ENCODE measurements at places on chromosomes 11 and 22.

GRCh38 chr11:15113381-15113780, 1.3 kb upstream of the INSC start:
- no peak for DNase-seq

- no peak for DNase-seq
Observed at GRCh38 chr11:134522782-134523570, 110.9 kb upstream of the B3GAT1 start.

GRCh38 chr11:24870048-24870447, 373.2 kb downstream of the LUZP2 start:
- no peak for DNase-seq

DNA sequence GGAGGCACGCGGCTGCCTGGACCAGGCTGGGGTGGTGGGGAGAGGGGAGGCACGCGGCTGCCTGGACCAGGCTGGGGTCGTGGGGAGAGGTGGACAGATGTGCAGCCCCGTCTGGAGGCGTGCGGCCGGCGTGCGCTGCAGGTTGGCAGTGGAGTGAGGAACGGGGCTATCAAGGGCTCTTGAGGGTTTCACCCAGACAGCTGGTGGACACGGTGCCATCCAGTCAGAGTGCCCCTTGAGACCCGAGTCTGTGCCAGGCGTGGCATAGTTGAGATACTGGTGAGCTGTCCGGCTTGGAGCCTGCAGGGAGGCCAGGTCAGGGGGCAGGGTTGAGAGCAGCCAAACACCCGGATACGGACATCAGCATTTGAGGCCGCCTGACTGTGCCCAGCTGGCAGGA, 1.5 kb upstream of the GRAMD4 start:
- no peak for DNase-seq

DNA sequence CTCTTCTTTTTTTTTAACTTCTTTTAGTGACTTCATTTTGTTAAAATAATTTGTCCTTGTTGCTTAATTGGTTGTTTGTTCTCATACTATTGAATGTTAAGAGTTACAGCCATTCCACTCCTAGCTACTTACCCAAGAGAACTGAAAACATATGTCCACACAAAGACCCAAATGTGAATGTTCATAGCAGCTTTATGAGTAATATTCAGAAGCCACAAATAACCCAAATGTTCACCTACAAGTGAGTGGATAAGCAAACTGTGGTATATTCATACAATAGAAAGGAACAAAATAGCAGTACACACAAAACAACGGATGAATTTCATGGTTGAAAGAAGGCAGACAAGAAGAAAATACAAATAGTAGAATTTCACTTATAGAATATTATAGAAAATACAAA, 1.4 kb upstream of the OR4D11 start:
- DNase-seq = no peak

DNA sequence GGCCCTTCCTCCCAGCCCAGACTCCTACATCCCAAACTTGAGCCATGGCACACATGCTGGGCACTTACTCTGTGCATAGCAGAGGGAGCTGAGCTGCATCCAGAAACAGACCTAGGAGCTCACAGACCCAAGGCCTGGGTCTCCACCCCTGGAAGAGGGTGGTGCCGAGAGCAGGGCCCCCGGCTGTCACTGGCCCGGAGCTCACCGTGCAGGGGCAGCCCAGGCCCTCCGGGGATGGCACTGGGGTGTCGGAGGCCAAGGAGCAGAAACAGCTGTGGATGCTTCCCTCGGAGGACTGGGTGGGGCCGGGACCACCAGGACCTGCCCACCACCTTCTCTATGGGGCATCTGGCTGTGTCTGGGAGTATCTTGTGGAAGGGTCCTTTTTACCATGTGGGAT, 4.3 kb upstream of the APOBEC3A start:
- DNase-seq = no peak

DNA sequence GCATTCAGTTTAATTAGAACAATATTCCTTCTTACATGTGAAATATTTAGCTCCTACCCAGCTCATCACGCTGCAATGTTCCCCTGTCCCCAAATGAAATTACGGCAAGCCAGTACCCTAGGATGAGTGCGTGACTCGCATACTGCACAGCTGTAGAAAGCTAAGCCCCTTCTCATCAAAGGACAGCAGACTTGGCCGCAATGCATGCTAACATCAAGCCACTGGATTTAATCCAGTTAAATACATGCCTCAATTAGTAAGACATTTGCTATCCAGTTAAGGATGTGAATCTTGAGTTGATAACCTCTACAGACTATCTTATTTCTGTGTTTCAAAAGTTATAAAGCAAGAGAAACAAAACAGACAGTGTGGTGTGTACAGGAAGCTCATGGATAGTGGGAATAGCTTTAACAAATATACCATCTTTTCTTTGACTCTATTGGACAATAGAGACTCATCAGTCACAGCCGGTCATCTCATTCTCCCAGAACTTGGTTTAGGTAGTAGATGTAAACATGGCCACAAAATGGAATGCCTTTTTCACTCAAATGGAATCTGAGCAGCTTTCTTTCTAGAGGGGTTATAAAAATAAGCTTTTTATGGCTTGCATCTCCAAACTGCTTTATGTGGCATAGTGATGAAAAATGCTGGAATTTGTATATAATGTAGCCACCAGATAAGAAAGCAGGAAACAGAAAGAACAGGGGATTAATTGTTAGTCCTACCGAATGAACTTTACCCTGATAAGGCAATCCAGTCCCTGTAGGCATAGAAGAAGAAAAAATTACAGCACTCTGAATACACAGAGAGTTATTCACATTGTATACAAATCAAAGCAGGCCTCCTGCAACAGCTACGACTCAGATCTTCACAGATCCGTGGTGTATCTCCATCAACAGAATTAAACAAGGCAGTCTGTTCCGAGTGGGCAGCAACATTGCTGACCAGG, 224.1 kb downstream of the CADM1 start:
- DNase-seq = no peak

DNA sequence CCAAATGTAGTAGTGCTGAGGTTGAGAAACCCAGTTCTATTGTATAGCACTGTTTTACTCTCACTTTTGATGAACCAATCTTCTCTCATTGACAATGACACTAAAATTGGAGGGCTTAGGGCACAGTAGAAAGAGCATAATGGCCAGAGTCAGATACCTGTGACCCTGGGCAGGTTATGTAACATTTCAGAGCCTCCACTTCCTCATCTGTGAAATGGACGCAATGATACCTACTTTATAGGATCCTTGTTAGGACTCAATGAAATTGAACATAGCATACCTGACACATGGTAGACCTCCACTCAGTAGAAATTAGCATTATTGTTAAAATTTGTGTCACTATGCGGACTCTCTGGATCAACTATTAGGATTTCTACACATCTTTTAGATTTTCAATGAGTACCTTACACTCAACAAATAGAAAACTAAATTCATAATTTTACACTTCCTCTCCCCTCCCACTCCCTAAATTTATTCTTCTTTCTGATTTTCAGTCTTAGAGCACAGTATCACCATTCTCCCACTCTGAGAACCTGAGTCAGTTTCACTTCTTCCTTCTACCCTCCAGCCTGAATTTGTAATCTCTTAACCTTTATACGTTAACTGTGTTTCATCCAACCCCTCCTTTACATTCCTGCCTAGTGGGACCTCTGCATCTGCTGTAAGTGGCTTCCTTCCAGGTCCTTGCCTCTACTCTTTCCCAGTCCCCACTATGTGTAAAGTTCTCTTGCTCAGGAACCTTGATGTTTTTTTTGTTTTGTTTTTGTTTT, 78.3 kb downstream of the MICAL2 start:
- no peak for DNase-seq

GRCh38 chr22:43237280-43237679, 50.3 kb upstream of the TTLL12 start:
- no peak for DNase-seq

DNA sequence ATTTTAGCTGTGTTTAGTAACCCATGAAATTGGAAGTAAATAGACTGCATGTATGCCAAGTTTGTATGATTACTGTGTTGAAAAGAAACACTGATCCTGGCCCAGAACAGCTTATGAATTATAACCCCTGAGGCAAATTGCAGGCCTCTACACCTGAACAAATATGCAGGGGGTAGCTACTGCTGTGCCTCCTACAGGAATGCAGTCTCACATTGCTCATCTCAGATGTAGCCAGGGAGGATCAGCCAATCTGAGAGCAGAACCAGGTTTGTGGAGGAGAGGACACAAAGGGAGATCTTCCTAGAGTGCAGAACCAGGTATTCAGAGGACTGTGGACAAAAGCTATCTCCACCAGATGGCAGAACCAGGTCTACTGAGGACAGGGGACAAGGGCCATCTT, 442.2 kb upstream of the DDI1 start:
- no peak for DNase-seq

DNA sequence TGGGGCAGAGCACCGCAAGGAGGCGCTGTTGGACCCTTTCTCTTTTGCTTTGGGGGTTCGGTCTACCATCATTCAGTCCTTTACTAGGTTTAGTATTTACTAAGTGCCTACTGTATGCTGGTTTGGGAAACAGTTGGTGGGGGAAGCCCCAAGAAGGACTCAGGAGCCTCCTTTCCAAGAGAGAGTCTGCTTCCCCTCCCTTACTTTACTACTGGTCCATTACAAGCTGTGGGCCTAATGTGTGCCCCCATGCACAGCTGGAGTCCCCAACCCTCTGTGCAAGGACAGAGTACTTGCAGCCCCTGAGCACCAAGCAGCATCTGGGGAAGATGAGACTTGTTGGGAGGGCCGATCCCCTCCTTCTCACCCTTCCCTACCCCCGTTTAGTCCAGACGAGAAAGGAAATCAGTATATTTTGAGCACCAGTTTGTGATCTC, 876 bp upstream of the UBE2L6 start:
- DNase-seq = no peak

DNA sequence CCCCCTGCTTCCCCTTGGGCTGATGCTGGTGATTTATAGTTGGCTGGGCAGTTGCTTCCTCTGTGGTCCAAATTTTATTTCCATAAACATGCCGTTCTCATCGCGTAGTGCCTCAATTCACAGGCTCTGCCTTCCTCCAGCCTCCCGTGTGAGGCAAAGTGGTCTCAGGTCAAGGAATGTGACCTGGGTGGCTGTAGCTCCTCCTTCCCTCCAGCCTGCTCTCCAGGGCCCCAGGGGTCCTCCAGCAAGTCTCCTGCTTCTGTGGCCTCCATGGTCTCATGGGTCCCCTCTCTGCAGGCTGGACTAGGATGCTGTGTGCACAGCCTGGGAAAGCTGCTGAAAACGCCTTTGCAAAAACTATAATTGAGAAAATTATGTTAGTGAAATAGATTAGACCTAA, 694.1 kb downstream of the BRD1 start:
- DNase-seq = no peak

DNA sequence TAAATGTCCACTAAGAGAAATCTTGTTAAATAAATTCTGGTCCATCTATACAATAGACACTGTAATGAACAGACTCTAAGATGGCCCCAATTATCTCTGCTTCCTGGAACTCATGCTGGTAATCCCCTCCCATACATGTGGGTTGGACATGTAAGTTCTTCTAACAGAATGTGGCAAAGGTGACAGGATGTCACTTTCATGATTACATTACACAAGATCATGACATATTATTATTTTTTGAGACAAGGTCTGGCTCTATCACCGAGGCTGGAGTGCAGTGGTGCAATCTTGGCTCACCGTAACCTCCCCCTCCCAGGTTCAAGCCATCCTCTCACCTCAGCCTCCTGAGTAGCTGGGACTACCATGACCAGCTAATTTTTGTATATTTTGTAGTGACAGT, 14.6 kb upstream of the NDUFC2 start:
- no peak for DNase-seq

DNA sequence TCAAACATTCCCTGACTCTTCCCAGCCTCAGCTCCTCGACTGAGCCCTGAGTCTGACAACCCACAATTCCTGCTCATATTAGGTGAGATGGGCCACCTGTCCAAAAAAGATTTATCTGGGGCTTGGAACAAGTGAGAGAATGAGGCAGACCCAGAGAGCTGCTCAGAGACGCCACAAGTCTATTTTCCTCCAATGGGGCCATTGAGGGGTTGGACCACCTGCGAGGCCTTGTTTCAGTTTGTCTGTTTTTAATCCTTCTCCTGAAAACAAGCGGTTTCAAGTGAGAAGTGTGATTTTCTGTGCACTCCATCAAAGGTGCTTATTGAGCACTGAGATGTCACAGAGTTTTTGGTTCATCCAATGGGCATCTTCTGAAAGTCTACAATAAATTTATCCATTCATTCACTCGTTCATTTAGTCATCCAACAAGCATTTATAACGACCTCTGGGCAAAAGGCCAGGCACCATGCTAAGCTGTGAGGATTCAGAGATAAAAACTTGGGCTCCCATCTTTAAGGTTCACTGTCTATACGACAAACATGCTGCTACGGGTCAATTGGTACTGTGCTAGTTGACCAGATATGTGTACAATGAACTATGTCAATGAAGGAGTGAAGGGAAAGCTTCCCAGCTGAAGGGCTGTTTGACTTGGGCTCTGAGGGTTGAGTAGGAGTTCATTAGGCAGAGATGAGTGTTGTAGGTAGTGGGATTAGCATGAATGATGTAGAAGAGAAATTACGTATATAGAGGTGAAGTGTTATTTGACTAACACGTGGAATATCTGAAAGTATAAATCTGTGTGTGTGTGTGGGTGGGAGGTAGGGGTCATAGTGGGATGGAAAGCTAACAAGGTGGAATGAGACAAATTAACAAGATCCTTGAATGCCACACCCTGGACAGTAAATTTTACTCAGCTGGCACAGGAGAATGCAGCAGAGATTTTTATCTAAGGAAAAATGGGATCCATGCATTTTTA, 168.9 kb downstream of the MIAT start:
- DNase-seq = no peak

DNA sequence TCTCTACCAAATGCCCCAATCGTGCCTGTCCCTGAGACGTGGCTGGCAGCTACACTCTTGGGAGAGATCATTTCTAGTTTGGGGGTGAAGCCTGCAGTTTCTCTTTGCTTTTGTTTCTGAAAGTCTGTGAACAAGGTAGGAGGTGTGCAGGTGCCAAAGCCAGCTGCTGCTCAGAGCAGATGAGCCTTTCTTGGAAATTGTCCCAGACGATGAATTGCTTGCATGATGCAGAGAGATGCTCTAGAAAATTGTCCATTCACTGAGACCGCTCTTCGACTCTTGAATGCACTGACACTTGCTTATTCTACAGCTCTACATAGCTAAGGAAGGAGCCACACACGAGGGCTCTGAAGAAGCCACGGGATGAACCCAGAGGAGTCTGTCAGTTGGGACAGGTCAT, 225.6 kb upstream of the E2F8 start:
- DNase-seq = no peak

Measured in DMS153 (cell line).